ENCODE measurements at places on chromosomes 2 and 18. TPM values are rescaled to one million over a fixed set of nuclear protein-coding genes. Genes with fewer than 3 reads are reported as not detected.

PTH2R gene
- total RNA-seq, result not detected

PROKR1 gene
- not detected for total RNA-seq

NT5DC4 gene
- total RNA-seq, result not detected

FNDC4 gene
- 1.9 TPM for total RNA-seq

DNA sequence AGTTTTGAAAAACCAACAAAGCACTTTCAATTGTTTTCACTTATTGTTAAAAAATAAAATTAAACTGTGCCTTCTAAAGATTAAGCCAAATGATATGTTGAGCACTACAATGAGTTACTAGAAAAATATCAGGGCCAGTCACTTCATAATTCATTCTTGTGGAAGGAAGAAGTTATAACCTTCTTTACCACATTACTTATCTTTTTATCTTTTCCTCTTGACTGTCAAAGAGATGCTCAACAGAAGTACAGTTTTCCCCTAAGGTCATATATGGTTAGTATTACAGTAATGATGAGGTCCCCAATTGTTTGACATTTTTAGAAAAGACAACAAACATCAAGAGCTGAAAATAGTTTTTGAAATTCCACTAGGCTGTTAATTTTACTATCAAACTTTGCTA, 9.4 kb downstream of the PELI1 start:
- DNase-seq, result no peak

GRCh38 chr18:79010802-79011201, 31.2 kb downstream of the SALL3 start:
- no peak for DNase-seq

Data from Daoy (cell line).